ENCODE measurements at places on chromosomes 1 and 21.
A peak's percentile ranks its signal among the peaks of the same experiment; 100 is the strongest.

- no peak for DNase-seq
Measured at GRCh38 chr1:12384836-12385456, 155.1 kb downstream of the VPS13D start.

DNA sequence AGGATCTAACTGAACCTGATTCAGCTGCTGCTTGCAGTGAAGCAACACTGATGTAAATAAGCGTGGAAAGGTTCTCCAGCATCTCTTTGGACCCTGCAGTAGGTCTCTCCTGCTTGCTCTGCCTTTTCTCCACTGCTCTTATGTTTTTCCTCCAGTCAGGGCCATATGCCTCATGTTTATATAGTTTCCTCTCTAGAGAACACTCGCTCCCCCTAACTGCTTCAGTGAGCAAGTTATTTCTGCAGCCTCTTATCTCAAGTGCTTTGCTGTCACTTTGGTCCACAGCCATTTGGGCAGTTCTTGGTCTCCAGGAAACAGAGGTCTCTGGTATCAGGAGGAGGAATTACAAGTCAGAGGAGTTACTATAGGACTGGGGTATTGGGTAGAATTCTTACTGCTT, 5.3 kb downstream of the PRUNE1 start:
- no peak for DNase-seq

GRCh38 chr1:173508541-173508940, 31.4 kb downstream of the PRDX6 start:
- no peak for DNase-seq

GRCh38 chr1:3405974-3406867, 48.2 kb upstream of the ARHGEF16 start:
- no peak for DNase-seq

DNA sequence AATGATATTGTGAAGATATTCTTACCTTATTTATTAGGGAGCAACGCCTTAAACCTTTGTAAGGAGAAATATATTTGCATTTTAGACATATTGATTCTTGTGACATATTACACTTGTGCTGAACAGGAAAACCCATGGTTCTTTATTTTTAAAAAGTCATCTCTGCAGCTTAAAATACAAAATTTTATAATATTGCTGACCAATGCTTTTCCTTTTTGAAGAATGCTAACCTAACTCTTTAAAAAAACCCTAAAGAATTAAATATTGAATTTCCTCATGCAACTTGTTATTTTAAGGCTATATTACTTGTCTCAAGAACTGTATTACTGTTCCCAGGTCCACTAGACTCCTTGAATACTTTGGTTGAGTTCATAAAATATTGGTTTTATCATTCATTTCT, 99.0 kb downstream of the NEK7 start:
- no peak for DNase-seq

- DNase-seq: no peak
Measured at GRCh38 chr1:20871419-20871818, 84.3 kb upstream of the HP1BP3 start.

DNA sequence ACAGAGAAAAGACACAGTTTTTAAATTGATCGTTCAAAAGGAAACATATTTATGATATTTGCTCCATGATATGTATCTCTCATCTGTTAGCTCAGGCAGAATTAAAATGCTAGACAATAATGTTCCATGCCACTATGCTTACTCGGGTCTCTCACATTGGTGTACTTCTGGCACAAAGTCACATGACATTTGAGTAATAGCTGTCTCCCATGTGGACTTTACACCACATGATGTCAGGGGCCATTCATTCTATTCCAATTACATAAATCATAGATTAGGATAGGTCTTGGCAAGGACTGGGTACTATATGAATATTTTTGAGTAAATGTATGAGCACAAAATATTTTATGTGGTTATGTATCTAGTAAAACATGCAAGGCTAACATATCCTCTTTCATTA, 648.4 kb downstream of the PLA2G4A start:
- no peak for DNase-seq

GRCh38 chr1:160214481-160215140, 9.4 kb downstream of the PEA15 start:
- DNase-seq: no peak

- DNase-seq: no peak
Measured at GRCh38 chr1:158200527-158200926, 19.8 kb downstream of the CD1D start.

DNA sequence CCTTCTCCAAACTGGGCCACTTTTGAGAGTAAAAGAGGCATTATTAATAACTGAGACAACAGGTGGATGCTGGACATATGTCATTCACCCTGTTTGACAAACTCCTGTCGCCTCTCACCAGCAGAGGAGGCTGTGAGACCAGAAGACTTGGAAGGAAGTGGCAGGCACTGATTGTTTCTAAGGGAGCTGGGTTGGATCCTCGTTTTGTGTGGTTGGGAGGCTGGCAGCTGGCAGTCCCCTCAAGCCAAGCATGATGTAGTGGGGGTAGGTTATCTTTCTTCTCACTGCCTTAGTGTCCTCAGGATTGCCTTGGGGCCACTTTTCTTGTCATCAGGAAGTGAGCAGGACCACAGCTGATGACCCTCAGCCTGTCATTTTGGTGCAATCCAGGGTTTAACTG, 86.5 kb upstream of the KCNJ15 start:
- no peak for DNase-seq

- DNase-seq: no peak
Measured at GRCh38 chr1:1908506-1908791, 6.6 kb upstream of the CALML6 start.

DNA sequence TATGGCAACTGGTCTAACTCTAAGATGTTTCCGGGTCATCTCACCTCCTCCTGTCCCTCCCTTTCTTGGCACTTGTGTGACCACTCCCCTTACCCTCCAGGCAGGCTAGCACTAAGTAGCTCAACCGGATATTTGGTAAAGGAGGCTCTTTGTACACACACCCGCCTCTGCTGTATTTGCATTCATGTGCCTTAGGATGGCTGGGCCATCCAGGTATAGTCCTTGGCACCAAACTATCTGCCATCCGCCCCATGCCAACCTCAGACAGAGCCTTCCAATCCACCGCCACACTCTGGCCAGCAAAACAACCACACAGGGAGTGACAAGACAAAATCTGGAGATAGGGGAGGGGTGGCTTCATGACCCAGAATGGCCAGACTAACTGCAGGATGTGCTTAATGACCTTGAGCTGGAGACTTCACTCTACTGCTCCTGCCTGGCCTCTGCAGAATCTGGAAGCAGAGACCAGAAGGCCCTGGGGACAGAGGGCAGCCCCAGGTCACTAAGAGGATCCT, 59.5 kb downstream of the CDK18 start:
- DNase-seq: no peak

DNA sequence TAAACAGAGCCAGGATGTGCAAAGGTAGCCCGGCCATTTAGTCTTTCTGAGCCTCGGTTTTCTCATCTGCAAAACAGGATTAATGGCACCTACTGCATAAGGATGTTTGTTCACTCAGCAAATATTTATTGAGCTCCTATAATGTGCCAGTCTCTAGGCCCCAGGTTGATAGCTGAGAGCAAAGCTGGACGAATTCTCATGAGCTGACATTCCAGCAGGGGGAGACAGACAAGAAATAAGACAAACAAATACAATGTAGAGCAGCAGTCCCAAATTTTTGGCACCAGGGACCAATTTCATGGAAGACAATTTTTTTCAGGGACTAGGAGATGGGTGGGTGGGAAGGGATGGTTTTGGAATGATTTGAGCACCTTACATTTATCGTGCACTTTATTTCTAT, 74.3 kb upstream of the PAX7 start:
- DNase-seq: no peak

DNA sequence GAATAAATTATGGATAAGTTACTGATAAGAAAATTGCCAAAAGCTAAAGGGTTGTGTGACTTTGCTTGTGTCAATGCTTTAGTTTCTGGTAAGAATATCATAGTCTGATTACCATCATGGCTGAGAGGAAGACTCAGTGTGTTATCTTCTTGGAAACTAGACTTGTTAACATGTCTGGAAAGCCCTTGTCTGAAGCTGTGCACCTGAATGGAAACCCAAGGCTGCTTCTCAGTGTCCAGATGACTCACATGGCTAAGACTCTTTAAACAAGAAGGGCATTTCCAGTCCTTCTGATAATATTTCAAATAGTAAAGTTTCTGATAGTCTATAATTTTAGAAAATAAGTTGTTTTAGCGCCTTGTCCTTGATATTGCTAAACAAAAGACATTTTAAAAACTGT, 1092.7 kb downstream of the PLA2G4A start:
- DNase-seq: no peak

DNA sequence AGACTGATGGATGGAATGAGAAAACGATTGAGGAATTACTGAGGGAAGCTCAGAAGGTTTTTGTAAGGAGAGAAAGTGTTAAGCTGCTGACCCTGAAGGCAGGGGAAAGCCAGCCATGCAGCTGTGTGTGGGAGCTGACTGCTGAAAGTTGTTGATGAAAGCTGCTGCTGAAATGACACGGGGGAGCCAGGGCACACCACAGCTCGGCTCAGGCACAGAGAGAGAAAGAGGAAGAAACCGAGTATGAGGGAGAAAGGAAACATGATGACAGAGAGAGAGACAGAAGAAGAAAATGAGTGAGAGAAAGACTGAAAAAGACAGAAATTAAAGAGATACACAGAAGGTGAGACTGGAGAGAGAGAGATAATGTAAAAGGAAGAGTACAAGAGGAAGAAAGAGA, 115.5 kb downstream of the LRRC53 start:
- no peak for DNase-seq

DNA sequence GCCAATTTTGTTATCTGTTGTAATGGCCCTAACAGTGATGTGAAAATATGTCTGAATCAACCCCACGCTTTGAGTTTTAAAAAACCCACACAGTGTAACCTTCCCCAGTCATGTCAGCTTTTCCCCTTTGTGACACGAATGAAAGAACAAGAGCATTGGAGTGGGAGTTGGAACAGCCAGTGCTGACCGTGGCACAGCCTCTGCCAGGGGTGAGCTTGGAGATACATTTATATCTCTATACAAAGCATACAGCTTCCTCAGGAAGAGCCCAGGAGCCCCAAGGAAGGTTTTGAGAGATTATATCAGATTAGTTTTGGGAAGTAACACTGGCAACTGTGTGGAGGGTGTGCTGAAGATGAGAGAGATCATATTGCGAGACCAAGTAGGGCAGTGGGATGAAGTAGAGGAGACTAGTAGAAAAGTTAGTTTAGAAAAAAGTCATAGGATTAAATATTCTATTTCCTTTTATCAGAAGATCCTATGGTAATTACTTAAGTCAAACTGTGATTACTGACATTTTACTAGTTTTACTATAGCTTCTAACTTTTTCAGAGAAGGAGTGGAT, 15.9 kb downstream of the LRRC8B start:
- no peak for DNase-seq

GRCh38 chr1:11697893-11698210, 6.3 kb downstream of the DRAXIN start:
- DNase-seq: no peak

DNA sequence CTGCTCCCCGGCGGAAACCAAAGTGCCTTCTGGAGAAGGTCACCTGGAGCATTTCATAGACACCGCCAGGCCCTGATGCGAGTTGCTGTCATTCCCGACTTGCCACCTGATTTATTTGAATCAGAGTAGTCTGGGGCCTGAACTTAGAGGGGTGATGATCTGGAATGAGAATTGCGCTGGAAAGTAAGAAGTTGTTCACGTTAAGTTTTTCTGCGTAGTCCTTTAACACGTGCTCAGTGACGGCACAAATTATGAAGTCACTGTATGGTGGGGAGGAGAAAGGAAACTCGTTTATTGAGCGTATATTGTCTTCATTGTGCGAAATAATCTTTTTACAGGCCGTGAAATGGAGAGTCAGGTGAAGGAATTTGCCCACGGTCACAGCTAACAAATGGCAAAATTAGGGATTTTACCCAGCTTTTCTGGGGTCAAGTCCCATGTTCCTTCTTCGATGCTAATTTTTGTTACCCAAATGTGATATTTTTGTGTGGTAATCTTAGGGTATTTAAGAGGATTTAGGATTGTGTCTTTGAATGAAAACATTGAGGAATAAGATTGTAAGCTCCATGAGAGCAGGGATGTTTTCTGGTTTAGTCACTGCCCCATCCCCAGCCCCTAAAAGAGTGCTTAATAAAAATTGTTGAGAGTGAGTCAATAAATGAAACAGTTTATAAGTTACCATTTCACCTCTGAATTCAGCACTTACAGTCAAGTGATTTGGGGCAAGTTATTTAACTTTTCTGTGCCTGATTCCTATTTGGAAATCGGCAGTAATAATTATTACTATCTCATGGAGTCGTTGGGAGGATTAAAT, 46.4 kb upstream of the NBL1 start:
- DNase-seq: no peak

DNA sequence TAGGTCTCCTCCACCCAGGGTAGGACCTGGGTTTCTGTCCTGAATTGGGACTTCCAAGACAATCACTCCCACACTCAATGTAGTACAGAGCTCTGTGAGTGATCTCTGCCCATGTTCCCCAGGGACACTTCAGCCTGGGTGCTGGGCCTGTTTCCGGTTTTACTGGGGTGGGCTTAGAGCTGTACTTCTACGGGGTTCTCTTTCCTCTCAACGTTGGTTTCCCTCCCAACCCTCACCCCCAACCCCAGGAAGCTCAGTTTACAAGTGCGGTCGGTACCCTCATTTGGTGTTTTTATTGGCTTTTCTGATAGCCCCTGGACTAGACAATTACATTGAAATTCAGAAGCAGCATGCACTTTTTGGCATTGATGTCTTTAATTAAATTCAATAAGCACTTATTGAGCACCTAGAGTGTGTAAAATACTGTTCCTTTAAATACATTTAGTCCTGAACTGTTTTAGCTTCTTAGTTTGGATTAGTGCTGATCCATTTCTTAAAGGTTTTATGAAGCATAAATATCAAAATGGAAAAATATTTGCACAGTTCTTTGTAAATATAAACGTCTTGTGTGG, 542 bp upstream of the XPR1 start:
- DNase-seq: no peak

GRCh38 chr1:101105877-101106276, 80.3 kb upstream of the DPH5 start:
- DNase-seq: peak; percentile 68

DNA sequence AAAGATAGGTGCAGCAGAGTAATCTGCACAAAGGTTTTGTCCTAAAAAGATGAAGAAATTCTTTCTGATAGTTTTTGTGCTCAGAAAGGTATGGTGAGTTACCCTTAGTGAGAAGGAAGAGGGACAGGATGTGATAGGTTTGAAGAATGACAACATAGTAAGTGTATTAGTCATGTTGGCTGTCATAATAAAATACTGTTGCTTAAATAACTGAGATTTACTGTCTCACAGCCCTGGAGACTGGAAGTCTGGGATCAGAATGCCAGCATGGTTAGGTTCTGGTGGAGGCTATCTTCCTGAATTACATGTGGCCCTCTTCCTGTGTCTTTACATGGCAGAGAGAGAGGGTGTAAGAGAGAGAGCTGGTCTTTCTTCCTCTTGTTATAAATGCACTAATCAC, 965.2 kb downstream of the TTLL7 start:
- no peak for DNase-seq

DNA sequence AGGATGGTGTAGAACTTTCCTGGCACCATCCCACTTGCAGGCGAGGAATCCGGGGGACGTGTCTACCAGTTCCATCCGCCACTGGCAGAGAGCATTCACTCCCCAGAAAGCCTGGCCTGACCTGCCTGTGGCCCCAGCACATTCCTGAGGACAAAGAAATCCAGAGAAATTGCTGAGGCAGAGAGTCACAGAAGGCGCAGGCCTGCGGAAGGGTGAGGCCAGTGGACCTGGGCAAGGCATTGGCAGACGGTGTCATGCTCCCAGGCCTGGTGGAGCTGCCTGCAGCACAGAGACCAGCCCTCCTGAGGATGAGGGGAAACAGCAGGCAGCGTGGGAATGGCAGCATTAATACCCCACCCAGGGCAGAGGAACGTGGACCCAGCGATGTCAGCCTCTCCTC, 81.2 kb upstream of the F3 start:
- no peak for DNase-seq

Data from AG09319 (cell line).